SJCRH30 (cell line): ENCODE measurements at places on chromosomes 6 and 20. TPM values are rescaled to one million over a fixed set of nuclear protein-coding genes. Genes with fewer than 3 reads are reported as not detected.
A peak's percentile ranks its signal among the peaks of the same experiment; 100 is the strongest.

- DNase-seq = no peak
These were observed 764.2 kb downstream of the TENT5A start for GRCh38 chr6:80988286-80988685.

GRCh38 chr20:39039261-39039660 is 77.1 kb downstream of the DHX35 start:
- no peak for DNase-seq

- peak; percentile 62 for DNase-seq
These were observed 113.8 kb downstream of the CEBPB start for GRCh38 chr20:50304501-50304856.

OTOR gene
- not detected in 2 replicates for total RNA-seq

DNA sequence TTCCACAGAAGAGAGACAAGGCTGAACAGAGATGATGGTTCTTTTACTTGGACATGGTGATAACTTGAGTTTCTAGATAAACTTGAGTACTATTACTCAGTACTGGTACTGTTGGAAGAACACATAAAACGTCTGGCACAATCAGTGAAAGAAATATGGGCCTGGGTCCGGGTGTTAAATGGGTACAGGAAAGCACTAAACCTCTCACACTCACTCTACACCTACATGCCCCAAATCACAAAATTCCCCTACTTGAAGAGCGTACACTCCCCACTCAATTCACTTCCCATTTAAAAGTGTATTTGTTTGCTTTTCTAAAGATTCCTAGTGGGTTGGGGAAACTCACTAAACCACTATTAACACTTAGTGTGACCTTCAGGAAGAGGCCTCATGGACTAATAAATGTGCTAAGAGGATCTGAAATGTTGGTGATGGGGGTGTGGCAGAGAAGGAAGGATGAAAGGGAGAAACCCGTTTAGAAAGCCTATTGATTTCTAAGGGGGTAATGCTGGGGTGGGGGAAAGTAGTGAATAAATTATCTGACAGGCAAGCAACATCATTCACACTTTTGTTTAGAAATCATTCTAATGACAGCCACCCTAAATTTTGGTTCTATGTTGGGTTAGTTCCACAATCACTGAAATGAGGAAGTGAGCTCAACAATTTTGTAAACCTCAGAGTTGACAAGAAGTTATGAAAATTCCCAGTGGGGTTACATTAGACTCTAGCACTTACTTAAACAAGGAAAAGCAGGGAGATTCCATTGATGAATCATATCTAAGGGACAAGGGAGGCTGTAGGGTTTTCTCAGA is 222.6 kb upstream of the MARCKS start:
- DNase-seq = no peak

ADGRF1 gene
- not detected in 2 replicates for total RNA-seq

DNMT3B gene
- total RNA-seq = 15.6 TPM in 2 replicates

ZNF341 gene
- 1.3 and 1.8 TPM in 2 replicates for total RNA-seq

GRCh38 chr6:84037425-84038089 is 4.0 kb downstream of the MRAP2 start:
- DNase-seq = no peak

GNRH2 gene
- total RNA-seq = 0.43 TPM in 1 of 2 replicates, not detected in the other

GRCh38 chr6:56996401-56996800 is 41.5 kb downstream of the BEND6 start:
- DNase-seq = no peak

- DNase-seq = peak; percentile 62
These were observed 690 bp downstream of the GDAP1L1 start for GRCh38 chr20:44247586-44248409.

DNA sequence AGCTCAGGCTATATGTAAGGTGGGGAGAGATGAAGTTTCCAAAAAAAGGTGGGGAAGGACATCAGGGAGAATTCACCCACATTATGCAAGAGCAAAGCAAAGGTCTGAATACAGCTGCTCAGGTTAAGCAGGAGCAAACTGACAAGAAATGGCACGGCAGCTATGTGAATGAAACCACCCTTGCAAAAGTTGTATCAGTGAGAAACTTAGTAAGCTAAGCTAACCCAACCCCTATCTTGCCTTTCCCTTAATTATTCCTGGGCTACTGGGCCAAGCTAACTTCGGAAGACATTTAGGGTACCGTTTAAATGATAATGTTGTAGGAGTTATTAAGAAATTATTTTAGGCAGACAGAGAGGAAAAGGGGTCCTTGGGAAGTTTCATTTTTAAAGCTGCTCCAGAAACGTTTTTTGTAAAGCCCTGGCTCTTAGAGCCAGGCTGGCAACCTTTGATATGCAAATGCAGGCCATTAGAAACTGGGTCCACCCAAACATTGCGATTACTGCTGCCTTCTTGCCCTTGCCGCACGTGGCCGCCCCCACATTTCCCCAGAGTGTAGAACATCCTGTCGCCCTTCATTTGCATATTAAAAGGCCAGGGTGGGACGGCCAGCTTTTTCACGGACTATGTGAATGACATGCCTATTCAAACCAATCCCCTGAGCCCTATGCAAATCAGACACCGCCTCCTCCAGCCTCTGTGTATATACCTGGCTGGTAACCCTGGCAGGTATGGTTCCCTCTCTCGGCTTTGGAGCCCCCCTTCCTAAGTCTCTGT is 60.5 kb upstream of the SAMD5 start:
- no peak for DNase-seq

- DNase-seq = no peak
These were observed 76.2 kb upstream of the OLIG3 start for GRCh38 chr6:137570393-137570792.

DNA sequence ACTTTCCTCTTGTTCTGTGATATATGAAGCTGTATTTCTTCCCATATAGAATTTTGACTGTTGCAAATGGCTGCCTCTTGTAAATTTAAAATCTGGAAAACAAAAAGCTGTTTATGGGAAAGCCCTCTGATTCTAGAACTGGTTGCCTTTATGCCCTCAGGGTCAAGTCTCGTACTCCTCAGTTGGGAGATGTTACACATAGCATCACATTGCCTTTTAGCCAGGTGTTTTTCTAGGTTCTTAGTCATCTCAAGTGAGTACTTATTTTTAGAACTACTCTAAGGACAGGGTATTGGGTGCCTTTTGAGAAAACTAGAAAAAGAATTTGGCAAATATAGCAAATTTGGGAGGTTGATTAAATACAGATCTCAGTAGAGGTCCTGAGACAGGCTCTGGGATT is 58.5 kb downstream of the ANKS1A start:
- DNase-seq = no peak

DNA sequence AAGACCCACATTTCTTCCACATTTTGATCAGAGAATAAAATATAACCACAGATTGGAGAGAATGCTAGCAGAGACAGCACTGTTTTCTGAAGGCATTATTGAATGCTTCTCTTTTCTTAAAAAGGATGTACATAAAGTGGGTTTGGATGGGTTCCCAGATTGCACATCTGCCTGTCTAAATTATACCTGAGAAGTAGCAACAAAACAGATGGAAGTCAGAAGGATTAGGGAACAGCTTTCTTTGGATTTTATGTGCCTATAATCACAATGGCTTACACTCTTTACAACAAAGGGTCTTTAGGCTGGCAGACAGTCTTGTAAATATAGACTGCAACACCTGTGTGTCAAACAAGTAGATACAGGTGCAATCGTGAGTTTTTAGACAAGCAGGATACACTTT is 622.2 kb upstream of the MANEA start:
- DNase-seq = no peak

SSTR4 gene
- not detected in 2 replicates for total RNA-seq

DNA sequence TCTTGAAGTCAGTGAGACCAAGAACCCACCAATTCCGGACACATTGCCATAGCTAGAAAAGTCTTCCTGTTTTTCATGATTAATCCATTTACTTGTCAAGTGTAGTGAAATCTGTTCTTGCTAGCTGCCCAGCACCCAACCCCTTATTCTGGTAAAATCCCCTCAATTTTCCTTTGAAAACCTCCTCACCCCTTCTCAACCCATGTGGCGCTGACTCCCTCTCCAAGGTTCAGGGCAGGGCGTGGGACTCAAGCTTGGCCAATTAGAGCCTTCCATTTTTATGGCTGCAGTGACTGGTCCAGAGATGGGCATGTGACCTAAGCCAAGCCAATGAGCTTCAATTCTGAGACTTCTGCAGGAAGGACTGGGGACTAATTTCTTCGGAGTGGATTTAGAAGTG is 9.8 kb upstream of the ZBP1 start:
- no peak for DNase-seq

TFAP2C gene
- total RNA-seq = not detected in 2 replicates

GRCh38 chr20:3174442-3175261 is 1.3 kb upstream of the LZTS3 start:
- DNase-seq = no peak

DNA sequence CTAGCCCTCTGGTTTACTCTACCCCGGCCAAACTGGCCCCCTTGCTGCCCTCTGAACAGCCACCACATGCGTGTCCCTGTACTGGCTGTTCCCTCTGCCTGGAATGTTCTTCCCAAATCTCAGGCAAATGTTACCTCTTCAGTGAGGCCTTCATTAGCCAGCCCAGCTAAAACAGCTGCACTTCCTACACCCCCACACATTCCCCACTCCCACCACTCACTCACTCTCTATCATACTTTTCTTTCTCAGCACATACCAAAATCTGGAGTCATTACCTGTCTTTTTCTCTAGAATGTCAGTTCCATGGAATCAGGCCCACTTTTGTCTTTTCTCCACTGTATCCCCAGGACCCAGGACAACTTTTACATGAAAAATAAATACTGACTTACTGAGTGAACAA is 401.2 kb upstream of the SULF2 start:
- peak; percentile 42 for DNase-seq

DNA sequence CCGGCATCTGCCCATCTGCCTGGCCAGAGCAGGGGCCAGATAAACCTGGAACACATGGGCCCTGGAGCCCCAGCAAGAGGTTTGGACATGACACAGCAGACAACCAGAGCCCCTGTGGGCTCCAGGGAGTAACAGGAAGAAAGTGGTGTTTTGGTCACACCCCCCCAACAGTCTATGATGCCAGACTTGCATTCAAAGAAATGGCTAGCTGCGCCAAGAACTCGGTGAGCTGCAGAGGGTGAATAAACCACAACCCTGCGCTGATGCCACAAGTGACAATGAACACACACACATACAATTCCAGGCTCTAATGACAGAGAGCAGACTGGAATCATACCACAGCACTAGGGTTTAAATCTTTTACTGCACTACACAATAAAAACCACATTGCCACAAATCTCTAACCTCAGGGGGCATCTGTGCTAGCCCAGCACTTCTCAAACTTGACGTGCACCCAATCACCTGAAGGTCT is 34.0 kb downstream of the TRERF1 start:
- DNase-seq = no peak

GRCh38 chr20:63006540-63007359 is at the start of gene BHLHE23:
TSS of gene BHLHE23 (minus strand) at chr20:63006964. CDS start at chr20:63006774, 190 bp downstream.
- no peak for DNase-seq

- no peak for DNase-seq
These were observed 12.4 kb upstream of the HMGN3 start for GRCh38 chr6:79246891-79247290.

APOBEC2 gene
- 7.0 and 7.7 TPM in 2 replicates for total RNA-seq

- no peak for DNase-seq
These were observed 31.2 kb downstream of the TREML1 start for GRCh38 chr6:41122918-41123317.

PM20D2 gene
- 51.9 and 57.8 TPM in 2 replicates for total RNA-seq

MOXD1 gene
- 0.86 and 1.5 TPM in 2 replicates for total RNA-seq

SOX4 gene
- total RNA-seq = 33.9 and 37.2 TPM in 2 replicates

- DNase-seq = no peak
These were observed 23.3 kb downstream of the SENP6 start for GRCh38 chr6:75624988-75625387.

DNA sequence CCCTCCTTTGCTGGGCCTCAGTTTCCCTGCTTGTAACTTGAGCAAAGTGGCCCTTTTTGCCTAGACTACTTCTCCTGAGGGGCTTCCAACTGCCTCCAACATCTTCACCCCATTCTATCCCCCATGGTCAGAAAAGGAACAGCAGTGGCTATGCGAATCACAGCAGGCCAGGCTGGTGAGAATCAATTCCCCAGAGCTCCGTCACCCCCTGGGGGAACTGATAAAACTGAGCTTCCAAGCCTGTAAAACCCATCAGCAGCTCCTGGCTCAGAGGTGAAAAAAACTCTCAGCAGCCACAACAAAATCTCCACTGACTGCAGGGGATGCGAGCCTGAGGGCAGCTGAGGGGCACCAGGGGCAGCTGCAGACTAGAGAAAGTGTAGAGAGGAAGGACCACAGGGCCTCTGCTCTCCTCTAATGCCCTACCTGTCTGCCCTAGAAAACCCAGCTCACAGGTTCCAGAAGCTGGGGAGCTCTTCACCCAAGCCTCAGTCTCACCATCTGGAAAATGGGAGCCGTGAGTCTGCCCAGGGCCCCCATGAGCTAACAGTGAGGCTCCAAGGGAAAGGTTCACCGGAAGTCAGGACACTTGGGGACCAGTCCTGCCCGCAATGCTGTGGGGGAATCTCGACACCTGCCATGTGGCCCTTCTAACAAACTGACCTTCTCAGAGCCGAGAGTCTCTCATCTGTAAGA is 120.6 kb downstream of the GRM4 start:
- no peak for DNase-seq

GRCh38 chr6:31559958-31560696 is 12.0 kb upstream of the LTA start:
- DNase-seq = peak; percentile 46

GRCh38 chr6:14339711-14340584 is 222.4 kb downstream of the CD83 start:
- no peak for DNase-seq

DEFB124 gene
- not detected in 2 replicates for total RNA-seq

RALGAPA2 gene
- total RNA-seq = 23.0 and 25.1 TPM in 2 replicates

GRCh38 chr6:43628393-43629103 is 516 bp downstream of the GTPBP2 start:
- DNase-seq = peak; percentile 72

- peak; percentile 76 for DNase-seq
These were observed at the start of gene ITPA for GRCh38 chr20:3209257-3209945. TSS of gene ITPA (plus strand) at chr20:3209498. CDS start at chr20:3209552, 54 bp downstream.

DNA sequence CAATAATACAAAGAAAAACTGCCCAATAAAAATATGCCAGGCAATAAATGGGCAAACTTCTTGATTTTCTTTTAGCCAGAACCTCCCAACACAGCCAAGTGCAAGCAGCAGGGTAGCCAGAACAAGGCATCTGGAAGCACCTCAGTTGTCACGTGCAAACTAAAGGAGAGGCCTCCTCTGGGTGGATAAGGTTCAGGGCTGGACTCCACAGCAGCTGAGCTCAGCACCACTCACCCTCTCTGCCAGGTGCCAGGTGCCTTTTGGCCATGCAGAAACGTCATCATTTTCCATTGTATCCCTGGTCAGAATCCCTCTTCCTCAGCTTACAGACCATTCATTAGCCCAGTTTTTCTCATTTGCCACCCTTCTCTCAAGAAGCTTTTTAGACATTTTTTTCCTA is 52.7 kb downstream of the SOD2 start:
- no peak for DNase-seq

GRCh38 chr6:49326347-49326746 is 136.7 kb downstream of the MMUT start:
- DNase-seq = no peak

BTN1A1 gene
- 0.04 TPM in 1 of 2 replicates, not detected in the other for total RNA-seq

NMBR gene
- 0.16 TPM in 1 of 2 replicates, not detected in the other for total RNA-seq

GRCh38 chr6:5942591-5942990 is 64.1 kb downstream of the NRN1 start:
- no peak for DNase-seq
